ENCODE measurements at places on chromosomes 2 and 18. TPM values are rescaled to one million over a fixed set of nuclear protein-coding genes. Genes with fewer than 3 reads are reported as not detected.

Gene SCN1A
- polyA plus RNA-seq = 0.21 TPM

Gene SLC23A3
- 6.2 TPM for polyA plus RNA-seq

Gene MOGAT1
- not detected for polyA plus RNA-seq

Gene PROM2
- polyA plus RNA-seq = 2.0 TPM

Gene ACMSD
- polyA plus RNA-seq = 0.34 TPM

- H3K27me3 ChIP-seq = no peaks in the 10 kb centered on the region
- no peak for DNase-seq
- H3K4me1 ChIP-seq = peaks cover 11% of the 10 kb centered on the region
- no peak overlapping the region for H3K27ac ChIP-seq
Observed at GRCh38 chr2:233798335-233799086, 20.4 kb downstream of the MROH2A start.

- H3K36me3 ChIP-seq = no peaks in the 10 kb centered on the region
- no peaks in the 10 kb centered on the region for H3K27me3 ChIP-seq
- peaks cover 4% of the 10 kb centered on the region for H3K4me1 ChIP-seq
- no peak overlapping the region for H3K4me3 ChIP-seq
- no peak overlapping the region for H3K27ac ChIP-seq
Observed at GRCh38 chr18:67151366-67151765, 365.2 kb downstream of the DSEL start.

GRCh38 chr2:68119504-68119903 lies 38.2 kb upstream of the PNO1 start:
- no peak overlapping the region for H3K27ac ChIP-seq
- no peaks in the 10 kb centered on the region for H3K27me3 ChIP-seq
- H3K36me3 ChIP-seq = no peaks in the 10 kb centered on the region
- no peak for DNase-seq

- no peaks in the 10 kb centered on the region for H3K4me1 ChIP-seq
- no peak overlapping the region for H3K27ac ChIP-seq
- H3K4me3 ChIP-seq = no peak overlapping the region
- no peak for DNase-seq
- no peaks in the 10 kb centered on the region for H3K27me3 ChIP-seq
Observed at GRCh38 chr2:44430342-44430741, 68.6 kb downstream of the CAMKMT start.

DNA sequence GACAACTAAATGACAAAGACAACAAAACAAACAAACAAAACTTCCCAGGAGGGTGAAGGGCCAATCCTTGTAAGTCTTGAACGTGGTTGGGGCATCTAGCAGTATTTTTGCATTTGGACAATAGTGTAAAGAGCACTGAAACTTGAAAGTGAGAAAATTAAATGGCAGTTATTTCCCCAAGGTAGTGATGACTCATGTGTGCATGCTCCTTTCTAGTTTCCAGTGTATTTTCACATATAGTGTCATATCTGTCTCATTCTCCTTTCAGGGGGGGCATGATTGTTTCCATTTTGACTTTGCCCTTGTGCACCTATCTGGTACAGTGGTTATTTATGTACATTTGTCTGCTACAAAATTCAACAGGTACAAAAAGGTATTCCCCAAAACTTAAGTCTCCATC lies 39.5 kb downstream of the CERS6 start:
- no peaks in the 10 kb centered on the region for H3K36me3 ChIP-seq
- peak; percentile 22 for DNase-seq
- no peak overlapping the region for H3K4me3 ChIP-seq
- peak overlapping the region; percentile 86 for H3K27ac ChIP-seq

DNA sequence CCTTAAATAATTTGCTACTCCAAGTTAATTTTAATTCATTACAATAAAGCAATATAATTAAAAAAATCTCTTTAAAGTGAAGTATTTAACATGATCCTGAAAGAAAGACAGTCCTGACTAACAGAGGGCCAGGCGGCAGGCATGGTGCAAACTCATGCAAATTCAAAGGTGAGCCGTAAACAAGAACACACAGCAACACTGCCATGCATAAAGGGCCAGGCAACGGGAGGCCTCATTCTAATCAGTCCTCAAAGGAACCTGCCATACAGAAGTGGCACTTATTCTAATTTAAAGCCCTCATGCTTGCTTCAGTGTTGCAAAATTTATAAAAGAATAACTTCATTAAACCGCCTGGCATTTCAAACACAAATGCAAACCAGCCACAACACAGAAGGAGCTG lies 277.0 kb downstream of the ZNF521 start:
- H3K36me3 ChIP-seq = no peaks in the 10 kb centered on the region
- no peaks in the 10 kb centered on the region for H3K27me3 ChIP-seq
- H3K27ac ChIP-seq = no peak overlapping the region
- H3K4me1 ChIP-seq = peaks cover 15% of the 10 kb centered on the region
- DNase-seq = no peak

All from large intestine (tissue), 12 donors.